ENCODE measurements at places on chromosomes 3 and 15.

- DNase-seq = peak; percentile 79
These were observed 6.5 kb upstream of the TM4SF18 start for GRCh38 chr3:149339931-149340309.

- DNase-seq = no peak
These were observed 99.8 kb upstream of the CHMP2B start for GRCh38 chr3:87127281-87127680.

- no peak for DNase-seq
These were observed 218.5 kb upstream of the CMC1 start for GRCh38 chr3:28022916-28023315.

- no peak for DNase-seq
These were observed 41.1 kb downstream of the FSD2 start for GRCh38 chr15:82764740-82765139.

GRCh38 chr3:115580566-115580965, 42.7 kb upstream of the GAP43 start:
- no peak for DNase-seq

DNA sequence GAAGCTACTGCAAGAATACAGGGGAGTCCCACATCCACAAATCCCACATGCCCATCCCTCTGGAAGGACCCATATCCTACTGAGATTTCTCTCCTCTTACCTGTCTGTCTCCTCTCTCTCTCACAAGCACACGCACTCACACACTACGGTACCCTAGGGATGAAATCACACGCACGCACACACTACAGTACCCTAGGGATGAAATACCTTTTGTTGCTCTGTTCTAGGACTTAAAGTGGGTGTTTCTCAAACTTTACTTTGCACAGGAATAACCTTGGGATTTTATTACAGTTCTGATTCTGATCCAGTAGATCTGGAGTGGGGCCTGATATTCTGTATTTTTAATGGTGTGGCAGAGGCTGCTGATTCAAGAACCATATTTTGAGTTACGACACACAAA, 622.2 kb upstream of the ZNF385D start:
- DNase-seq = no peak

- DNase-seq = no peak
These were observed 389.5 kb downstream of the LRTM1 start for GRCh38 chr3:54538346-54538745.

- DNase-seq = no peak
These were observed 4.8 kb upstream of the ZMAT3 start for GRCh38 chr3:179076243-179077027.

DNA sequence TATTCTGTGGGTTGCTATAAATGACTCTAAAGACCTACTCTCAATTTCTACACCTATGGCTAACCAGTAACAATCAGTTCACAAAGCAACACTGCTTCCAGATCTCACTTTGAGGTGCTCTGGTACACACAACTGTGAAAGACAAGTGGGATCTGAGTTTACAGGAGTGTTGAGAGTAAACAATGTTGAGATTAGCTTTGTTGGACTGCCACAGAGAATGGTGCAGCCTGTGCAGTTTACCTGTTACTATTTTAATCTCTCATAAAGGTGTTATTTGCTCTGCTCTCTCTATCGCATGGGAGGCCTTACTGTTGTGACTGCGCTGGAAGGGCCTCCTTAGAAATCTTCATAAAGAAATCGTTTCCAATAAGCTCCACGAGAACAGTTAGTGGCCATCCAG, 112.0 kb downstream of the SOX2 start:
- no peak for DNase-seq

DNA sequence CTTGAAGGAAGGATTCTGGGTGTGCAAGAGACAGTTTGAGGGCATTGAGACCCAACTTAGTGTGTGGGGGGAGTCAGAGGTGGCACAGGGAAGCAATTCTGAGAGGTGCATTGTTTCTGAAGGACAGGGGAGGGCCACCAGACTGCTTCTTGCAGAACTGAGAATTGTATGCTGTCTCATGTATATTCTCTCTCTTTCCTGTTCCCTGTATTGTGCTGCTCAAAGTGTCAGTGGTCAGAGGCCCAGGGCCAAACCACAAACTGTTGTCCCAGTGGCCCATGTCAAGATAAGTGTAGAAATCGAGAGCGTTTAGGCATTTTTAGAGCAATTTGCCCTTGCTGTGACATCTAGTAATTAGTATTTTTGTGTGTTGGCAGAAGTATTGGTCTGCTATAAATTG, 567.1 kb downstream of the EDEM1 start:
- DNase-seq = no peak

DNA sequence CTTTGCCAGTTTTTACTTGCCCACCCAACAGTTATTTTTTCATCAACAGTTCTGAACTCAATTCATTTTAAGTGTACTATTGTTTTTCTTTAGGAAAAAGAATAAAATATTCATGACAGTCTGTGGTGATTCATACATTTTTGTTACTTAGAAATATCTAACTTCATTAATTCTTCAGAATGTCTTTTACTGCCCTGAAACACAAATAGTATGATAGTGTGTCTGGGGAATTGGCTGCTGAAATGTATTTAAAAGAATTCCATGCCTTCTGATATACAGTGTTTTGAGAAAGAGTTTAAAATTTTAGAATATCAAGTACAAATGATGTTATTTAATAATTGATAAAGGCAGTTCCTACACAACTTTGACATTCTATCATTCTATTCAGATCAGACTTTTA, 854.1 kb downstream of the NAALADL2 start:
- DNase-seq = no peak

GRCh38 chr3:174216946-174217718, 642.0 kb upstream of the NAALADL2 start:
- DNase-seq = no peak

DNA sequence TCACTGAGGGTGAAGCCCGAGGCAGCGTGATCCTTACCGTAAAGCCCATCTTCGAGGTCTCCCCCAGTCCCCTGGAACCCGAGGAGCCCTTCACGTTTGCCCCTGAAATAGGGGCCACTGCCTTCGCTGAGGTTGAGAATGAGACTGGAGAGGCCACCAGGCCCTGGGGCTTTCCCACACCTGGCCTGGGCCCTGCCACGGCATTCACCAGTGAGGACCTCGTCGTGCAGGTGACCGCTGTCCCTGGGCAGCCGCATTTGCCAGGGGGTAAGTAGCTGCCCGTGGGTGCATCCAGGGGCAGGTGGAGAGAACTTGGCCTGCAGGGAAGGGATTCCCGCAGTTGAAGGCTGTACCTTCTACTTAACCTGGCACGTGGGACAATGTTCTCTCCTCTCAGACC, 42.4 kb downstream of the ACAN start:
- DNase-seq = no peak

- DNase-seq = no peak
These were observed 63.9 kb downstream of the TM4SF4 start for GRCh38 chr3:149538371-149538770.

DNA sequence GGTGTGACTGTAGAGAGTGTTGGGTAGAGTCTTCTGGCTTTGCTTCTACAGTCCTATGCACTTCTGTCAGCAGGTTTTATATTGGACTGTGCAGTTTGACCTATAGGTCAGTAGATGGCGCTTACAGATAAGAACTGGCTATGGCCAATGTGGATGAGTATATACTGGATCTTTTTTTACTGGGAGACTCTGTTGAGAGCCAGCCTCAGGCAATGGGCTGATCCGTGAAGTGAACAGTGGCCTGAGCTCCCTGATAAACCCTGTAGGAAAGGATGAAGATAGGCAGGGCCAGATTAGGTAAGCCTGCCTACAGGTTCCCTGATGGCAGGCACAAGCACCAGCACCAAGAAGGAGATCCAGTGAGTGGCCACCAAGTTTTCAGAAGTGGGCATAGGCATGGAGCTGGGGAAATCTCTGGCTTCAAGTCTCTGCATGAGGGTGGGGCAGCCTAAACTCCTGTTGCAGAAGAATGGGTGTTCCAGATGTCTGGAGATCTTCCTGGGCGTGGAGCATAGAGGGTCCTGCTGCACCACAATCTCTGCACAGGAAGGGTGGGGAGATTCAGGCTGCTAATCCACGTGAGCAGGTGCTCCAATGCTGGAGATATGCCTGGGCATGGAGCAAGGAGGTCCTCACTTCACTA, 326.0 kb upstream of the SGO1 start:
- DNase-seq = peak; percentile 3

GRCh38 chr3:87354398-87354797, 78.0 kb upstream of the POU1F1 start:
- no peak for DNase-seq

GRCh38 chr3:52019352-52020080, 23.8 kb upstream of the RPL29 start:
- DNase-seq = no peak

- peak; percentile 39 for DNase-seq
These were observed 82.0 kb downstream of the GPR156 start for GRCh38 chr3:120203016-120203415.

GRCh38 chr3:46113608-46114007, 86.3 kb upstream of the XCR1 start:
- no peak for DNase-seq

Measured in AG04450 (cell line).